ENCODE measurements at places on chromosomes 12 and 14.
A peak's percentile ranks its signal among the peaks of the same experiment; 100 is the strongest.

- no peak for DNase-seq
These were observed 1030.6 kb downstream of the VRK1 start for GRCh38 chr14:97827746-97828145.

GRCh38 chr14:23932639-23933038 is 20.9 kb upstream of the DHRS4 start:
- no peak for DNase-seq

GRCh38 chr12:96419576-96420276 is 19.5 kb upstream of the CDK17 start:
- no peak for DNase-seq

- peak; percentile 90 for DNase-seq
These were observed 7.3 kb downstream of the STAC3 start for GRCh38 chr12:57243521-57244311.

GRCh38 chr12:24630446-24630845 is 318.5 kb downstream of the BCAT1 start:
- DNase-seq, result no peak

DNA sequence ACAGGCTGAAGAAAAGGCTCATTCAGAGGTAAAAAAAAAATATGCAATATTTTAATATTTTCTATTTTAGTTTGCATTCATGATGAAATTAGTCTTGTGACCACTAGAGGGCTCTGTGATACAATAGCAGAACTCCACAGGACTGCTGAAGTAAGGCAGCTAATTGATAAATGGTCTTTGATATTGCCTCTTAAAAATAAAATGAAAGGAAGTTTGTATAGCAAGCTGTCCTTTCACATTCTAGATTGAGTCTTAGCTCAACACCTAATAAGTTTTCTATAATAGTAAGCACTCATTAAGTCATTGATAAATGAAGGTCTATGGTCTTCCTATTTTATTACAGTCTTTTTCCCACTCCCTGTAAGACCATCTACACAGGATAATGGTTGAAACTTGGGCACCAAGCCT is 315.7 kb downstream of the NAV3 start:
- DNase-seq, result no peak

DNA sequence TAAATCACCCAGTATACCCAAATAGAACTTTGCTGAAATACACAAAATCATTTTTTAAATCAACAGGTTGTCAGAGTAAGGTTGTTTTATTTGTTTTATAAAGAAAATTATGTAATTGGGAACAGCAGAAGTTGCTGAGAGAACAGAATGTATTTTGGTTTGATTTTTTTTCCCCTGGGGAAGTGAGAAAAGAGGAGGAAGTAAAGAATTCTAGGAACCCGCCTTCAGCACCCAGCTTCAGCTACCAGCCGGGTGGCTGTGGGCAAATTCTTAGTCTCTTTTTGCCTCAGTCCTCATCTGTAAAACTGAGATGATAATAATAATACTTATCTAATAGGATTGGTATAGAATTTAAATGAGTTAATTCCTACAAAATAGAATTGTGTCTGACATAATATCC is 119.4 kb downstream of the SRGAP1 start:
- DNase-seq, result no peak

GRCh38 chr12:16062611-16063010 is 151.5 kb downstream of the DERA start:
- no peak for DNase-seq

- peak; percentile 27 for DNase-seq
These were observed 125.6 kb upstream of the FGD4 start for GRCh38 chr12:32273712-32274111.

- DNase-seq, result no peak
These were observed 31.4 kb downstream of the ETNK1 start for GRCh38 chr12:22656376-22656775.

- DNase-seq, result no peak
These were observed 53.9 kb downstream of the EID3 start for GRCh38 chr12:104357421-104357952.

- no peak for DNase-seq
These were observed 145.2 kb downstream of the PRIMA1 start for GRCh38 chr14:93643127-93643526.

DNA sequence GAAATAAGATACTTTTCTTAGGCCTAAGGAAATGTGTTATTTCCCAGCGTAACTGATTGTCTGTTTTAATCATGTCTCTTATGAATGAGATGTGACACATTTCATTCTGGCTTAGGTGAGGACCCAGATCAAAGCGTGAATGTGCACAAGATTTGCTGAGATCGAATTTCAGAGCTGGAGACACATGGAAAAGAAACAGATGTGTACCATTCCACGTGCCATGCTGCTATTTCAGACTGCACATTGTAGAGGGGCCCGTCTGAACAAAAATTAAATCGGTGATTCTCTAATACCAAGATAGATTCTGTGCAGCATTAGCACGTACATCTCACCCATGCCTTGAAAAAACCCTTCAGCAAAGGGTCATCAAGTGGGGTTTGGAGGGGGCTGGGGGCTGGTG is 290.4 kb downstream of the AACS start:
- DNase-seq, result no peak

DNA sequence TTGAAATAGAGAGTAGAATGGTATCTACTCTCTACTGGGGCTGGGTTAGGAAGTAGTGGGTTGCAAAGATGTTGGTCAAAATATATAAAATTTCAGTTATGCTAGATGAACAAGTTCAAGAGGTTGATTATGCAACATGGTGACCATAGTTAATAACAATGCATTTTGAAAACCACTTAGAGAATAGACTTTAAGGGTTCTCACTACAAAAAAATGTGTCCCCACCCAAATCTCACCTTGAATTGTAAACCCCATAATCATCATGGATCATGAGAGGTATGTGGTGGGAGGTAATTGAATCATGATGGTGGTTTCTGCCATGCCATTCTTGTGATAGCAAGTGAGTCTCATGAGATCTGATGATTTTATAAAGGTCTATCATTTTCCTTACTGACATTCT is 94.0 kb downstream of the C12orf50 start:
- no peak for DNase-seq

- DNase-seq, result no peak
These were observed 56.1 kb upstream of the FBRSL1 start for GRCh38 chr12:132433641-132434395.

GRCh38 chr12:131948166-131948712 is 1.5 kb upstream of the EP400 start:
- no peak for DNase-seq

DNA sequence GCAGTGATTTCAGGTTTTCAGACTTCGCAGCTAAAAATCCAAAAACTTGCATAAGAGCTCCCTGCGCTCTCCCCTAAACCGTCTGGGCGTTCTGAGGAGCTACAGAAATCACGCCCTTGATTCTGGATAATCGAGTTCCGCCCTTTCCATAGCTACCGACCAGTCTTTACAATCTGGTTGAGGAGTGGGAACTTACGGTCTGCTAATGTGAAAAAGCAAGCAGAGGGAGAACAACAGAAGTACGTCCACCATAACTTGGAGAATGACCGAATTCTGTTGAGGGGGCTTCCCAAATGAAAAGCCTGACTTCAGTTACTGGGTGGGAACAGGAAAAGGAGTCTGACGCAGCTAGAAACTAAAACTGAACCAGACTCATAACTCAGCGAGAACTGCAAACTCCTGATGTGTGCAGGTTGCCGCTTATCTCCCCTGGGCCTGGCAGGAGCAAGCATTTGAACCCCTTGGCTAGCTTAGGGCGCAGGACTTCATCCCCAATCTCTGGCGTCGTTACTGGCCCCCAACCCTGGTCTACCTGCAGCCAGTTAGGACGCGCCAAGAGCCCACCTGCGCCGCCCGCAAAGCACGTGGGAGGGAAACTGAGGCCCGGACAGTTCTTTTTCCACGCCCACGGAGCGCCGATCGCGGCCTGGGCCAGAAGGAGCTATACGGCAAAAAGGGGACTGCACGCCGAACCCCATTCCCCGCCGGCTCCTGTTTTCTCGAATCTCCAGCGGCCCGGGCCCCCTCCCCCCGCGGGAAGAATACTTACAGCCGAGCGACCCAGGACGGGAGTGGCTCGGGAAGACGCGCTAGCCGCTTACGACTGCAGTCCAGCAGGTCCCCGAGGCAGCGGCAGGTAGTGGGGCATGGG is 838 bp downstream of the LRIG3 start:
- peak; percentile 14 for DNase-seq

GRCh38 chr14:75825147-75825592 is 156.6 kb downstream of the TGFB3 start:
- DNase-seq, result no peak

DNA sequence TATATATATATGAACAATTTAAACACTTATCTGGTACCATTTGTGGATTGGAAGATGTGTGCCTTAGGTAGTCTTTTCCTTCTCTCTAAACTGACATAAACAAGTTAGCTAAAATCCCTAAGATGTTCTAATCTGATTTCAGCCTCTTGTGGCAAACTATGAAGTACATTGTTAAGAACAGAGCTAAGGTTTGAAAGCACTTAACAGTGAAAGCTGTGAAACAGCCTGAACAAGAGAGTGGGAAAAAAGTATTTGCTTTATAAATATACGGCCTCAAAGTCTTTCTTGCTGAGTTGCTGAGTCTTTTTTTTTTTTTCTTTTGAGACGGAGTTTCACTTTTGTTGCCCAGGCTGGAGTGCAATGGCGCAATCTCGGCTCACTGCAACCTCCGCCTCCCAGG is 53.7 kb upstream of the PELI2 start:
- DNase-seq, result no peak

DNA sequence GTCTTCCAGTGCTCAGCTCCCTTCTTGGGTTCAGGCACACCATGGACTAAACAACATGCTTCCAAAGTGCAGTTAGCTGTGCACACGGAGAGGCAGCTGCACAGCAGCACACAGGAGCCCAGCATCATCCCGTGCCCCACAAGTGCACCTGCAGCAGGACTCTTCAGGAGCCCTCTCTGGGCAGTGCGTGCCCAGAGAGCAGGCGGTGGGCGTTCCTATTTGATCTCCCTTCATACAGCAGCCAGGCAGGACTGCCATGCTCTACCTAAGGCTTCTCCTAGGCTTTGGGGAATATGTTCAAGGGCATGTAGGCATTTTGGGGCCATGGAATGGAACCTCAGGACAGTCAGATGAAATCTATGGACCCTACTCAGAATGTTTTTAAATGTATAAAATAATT is 35.5 kb downstream of the ANO2 start:
- no peak for DNase-seq

GRCh38 chr14:101876555-101876938 is 87.8 kb upstream of the DYNC1H1 start:
- DNase-seq, result no peak

DNA sequence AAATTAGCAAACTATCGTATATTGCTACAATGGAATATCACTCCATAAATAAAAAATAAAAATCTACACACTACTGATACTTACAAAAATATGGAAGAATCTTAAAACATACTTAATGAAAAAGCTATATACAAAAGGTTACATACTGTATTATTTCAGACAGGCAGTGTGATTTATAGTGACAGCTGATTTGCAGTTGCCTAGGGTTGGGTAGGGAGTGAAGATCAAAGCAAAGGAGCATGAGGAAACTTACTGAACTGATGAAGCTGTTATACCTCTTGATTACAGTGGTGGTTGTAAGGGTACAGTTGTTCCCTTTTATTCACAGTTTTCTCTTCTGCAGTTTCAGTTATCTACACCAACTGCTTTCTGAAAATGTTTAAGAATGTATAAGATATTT is 62.6 kb downstream of the FSCB start:
- no peak for DNase-seq

DNA sequence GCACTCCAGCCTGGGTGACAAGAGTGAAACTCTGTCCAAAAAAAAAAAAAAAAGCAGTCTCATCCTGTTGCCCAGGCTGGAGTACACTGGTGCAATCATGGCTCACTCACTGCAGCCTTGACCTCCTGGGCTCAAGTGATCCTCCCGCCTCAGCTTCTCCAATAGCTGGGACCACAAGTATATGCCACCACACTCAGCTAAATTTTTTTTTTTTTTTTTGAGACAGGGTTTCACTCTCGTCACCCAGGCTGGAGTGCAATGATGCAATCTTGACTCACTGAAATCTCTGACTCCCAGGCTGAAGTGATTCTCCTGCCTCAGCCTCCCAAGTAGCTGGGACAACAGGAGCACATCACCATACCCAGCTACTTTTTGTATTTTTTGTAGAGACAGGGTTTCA is 5.2 kb upstream of the CNPY2 start:
- DNase-seq, result no peak

- peak; percentile 78 for DNase-seq
These were observed 24.1 kb downstream of the DMAC2L start for GRCh38 chr14:50335989-50336824.

DNA sequence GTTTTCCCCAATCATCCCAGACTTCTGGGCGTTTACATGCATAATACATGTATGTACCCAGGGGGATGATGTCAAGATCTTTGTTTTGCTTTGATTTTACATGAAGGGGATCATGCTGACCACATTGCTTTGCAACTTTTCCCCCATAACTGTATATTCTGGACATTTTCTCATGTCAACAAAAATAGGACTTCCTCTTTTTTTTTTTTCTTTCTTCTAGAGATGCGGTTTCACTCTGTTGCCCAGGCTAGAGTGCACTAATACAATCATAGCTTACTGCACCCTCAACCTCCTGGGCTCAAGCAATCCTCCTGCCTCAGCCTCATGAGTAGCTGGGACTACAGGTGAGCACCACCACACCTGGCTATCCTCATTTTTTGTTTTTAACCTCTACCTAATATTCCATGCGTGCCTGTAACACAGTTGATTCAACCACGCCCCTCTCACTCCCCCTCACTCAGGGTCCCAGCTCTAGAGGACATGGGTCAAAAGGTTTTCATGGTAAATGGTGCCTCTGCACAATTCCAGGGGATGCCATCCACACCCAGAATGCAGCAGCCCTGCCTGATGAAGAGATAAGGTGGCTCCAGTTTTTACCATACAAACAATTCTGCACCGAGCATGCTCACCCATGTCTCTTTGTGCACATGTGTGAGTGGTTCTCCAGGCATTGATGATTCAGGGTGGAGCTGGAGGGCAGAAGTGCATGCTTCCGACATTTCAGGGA is 32.0 kb upstream of the CIPC start:
- no peak for DNase-seq

- peak; percentile 25 for DNase-seq
These were observed 2.8 kb upstream of the ARID2 start for GRCh38 chr12:45726603-45727300.

DNA sequence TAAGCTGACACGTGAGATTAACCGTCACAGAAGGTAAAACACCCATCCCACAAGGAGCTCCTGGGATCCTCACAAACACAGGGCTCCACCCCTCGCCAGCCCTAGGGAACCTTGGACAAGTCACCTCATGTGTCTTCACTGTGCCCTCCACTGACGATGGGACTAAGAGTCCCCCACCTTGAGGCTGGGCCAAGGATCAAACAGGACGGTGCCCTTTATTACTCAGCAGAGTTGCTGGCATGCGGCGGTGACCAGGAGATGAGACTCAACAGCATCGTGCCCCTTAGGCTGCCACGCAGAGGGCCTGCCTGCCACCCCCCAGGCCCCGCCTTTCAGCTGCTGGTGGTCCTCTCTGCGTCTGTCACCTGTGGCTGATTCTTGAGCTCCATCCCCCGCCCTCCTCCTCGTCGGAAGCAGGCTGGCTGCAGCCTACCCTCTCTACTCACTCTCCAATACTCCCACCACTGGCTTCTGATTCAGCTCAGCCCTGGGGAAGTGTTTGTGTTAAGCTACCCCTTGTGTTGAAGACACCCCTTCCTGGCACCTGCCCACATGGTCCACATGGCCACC is 105.2 kb downstream of the DICER1 start:
- DNase-seq, result no peak

Measured in WERI-Rb-1 (cell line).